ENCODE measurements at places on chromosomes 3 and 15. TPM values are rescaled to one million over a fixed set of nuclear protein-coding genes. Genes with fewer than 3 reads are reported as not detected.

GRCh38 chr3:196082619-196082971, 705 bp upstream of the TFRC start:
- no peak for DNase-seq

- DNase-seq: no peak
Measured at GRCh38 chr3:147256739-147257138, 149.6 kb downstream of the ZIC4 start.

GRCh38 chr15:33699691-33700447, 268.4 kb upstream of the CHRM5 start:
- no peak for DNase-seq

Gene LMLN
- 9.3 TPM for polyA plus RNA-seq

DNA sequence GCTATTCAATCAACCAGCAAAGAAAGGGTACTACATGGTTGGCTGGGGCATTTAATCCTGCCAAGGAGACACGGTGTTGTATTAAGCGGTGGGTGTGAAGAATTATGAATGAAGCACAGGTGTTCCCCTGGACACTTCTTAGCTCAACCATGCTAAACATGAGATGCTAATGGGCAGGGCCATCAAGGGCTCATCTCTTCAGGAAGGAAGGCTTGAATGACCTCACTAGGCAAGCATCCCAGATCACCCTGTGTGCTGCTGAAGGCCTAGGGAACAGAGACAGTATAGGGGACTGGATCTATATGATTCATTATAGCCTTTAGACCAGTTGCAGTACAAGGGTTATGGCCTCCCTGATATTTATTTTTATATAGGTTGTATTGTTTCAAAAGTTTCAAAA, 221.3 kb upstream of the SLCO3A1 start:
- DNase-seq: no peak

Gene MKRN3
- 1.6 TPM for polyA plus RNA-seq

DNA sequence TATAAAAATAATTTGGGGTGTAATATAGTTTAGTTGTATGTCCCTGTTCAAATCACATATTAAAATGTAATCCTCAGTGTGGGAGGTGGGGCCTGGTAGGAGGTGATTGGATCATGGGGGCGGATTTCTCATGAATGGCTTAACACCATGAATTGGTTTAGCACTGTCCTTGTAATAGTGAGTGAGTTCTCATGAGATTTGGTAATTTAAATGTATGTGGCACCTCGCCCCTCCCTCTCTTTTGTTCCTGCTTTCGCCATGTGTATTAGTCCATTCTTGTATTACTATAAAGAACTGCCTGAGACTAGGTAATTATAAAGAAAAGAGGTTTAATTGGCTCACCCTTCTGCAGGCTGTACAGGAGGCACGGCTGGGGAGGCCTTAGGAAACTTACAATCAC, 83.9 kb downstream of the ANXA2 start:
- no peak for DNase-seq

Gene SPINK8
- not detected for polyA plus RNA-seq

Gene TMCO5A
- polyA plus RNA-seq: not detected

Gene MITF
- 48.6 TPM for polyA plus RNA-seq

DNA sequence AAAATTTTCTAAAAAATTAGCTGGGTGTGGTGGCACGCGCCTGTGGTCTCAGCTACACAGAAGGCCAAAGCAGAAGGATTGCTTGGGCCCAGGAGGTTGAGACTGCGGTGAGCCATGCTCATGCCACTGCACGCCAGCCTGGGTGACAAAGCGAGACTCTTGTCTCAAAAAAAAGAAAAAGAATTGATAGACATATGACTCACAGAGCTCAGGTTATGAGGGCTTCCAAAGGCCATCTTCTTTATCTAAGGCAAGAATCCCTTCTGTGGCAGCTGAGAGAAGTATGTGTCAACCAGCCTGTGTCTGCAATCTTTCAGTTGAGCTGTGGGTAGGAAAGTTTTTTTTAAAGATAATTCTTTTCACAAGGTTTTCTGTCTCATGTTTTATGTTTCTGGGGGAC, 53.9 kb downstream of the MRPS25 start:
- no peak for DNase-seq

All from renal cortex interstitium (tissue), 15 donors.